Bronchial smooth muscle cell (primary cell): ENCODE measurements at places on chromosomes 3 and 15. TPM values are rescaled to one million over a fixed set of nuclear protein-coding genes. Genes with fewer than 3 reads are reported as not detected.

C3orf20 gene
- not detected in 2 replicates for total RNA-seq

CCDC54 gene
- not detected in 2 replicates for total RNA-seq

PLSCR5 gene
- not detected in 2 replicates for total RNA-seq

DET1 gene
- total RNA-seq, result 3.6 and 3.9 TPM in 2 replicates
